SK-N-SH (cell line): ENCODE measurements at places on chromosomes 13 and 19.

- peaks cover 17% of the 10 kb centered on the region; the same call in 1 of the 2 replicates for H3K4me1 ChIP-seq
- no peak overlapping the region for H3K4me3 ChIP-seq
- H3K27me3 ChIP-seq: no peaks in the 10 kb centered on the region
- peak; percentile 78 for DNase-seq
- H3K36me3 ChIP-seq: no peaks in the 10 kb centered on the region
Measured at GRCh38 chr19:2255112-2255845, 938 bp downstream of the JSRP1 start.

- no peaks in the 10 kb centered on the region for H3K27me3 ChIP-seq
- peaks cover 76% of the 10 kb centered on the region; the same call in 1 of the 2 replicates for H3K36me3 ChIP-seq
- H3K4me1 ChIP-seq: no peaks in the 10 kb centered on the region
- H3K27ac ChIP-seq: no peak overlapping the region
- DNase-seq: peak; percentile 49
Measured at GRCh38 chr19:15112385-15112784, 5.2 kb downstream of the SYDE1 start.

GRCh38 chr19:41703602-41704293, 4.7 kb upstream of the CEACAM5 start:
- no peak overlapping the region for H3K4me3 ChIP-seq
- H3K4me1 ChIP-seq: peaks cover 16% of the 10 kb centered on the region; the same call in 1 of the 2 replicates
- H3K27ac ChIP-seq: no peak overlapping the region
- peaks cover 11% of the 10 kb centered on the region for H3K27me3 ChIP-seq
- H3K36me3 ChIP-seq: no peaks in the 10 kb centered on the region

DNA sequence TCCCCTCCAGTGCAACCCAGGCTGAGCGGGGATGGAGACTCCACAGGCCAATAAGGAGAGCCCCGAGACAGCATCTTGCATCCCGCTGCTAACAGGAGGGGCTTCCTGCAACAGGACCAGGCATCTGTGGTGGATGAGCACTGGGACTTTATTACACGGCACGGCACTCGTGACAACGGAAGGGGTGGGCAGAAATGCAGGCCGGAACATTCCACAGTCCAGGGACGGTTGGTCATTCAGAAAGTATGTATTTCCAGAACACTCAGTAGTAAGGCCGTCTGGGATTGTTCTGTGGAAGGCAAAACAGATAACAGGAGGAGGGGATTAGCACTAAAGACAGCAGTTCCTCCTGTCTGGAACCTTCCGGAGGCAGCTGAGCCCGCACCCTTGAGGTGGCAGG, 3.3 kb upstream of the TM6SF2 start:
- H3K4me3 ChIP-seq: no peak overlapping the region
- peaks cover 20% of the 10 kb centered on the region; the same call in 1 of the 2 replicates for H3K4me1 ChIP-seq
- H3K27ac ChIP-seq: no peak overlapping the region
- no peaks in the 10 kb centered on the region for H3K27me3 ChIP-seq
- no peaks in the 10 kb centered on the region for H3K36me3 ChIP-seq

GRCh38 chr19:2043961-2044708, 6.9 kb downstream of the MKNK2 start:
- no peak for DNase-seq
- H3K4me1 ChIP-seq: peaks cover 62% of the 10 kb centered on the region; the same call in 1 of the 2 replicates
- H3K36me3 ChIP-seq: peaks cover 7% of the 10 kb centered on the region
- no peak overlapping the region for H3K27ac ChIP-seq
- no peak overlapping the region for H3K4me3 ChIP-seq

GRCh38 chr13:23655321-23655720, 85.1 kb downstream of the TNFRSF19 start:
- no peaks in the 10 kb centered on the region for H3K4me1 ChIP-seq
- no peaks in the 10 kb centered on the region for H3K36me3 ChIP-seq
- no peaks in the 10 kb centered on the region for H3K27me3 ChIP-seq

GRCh38 chr13:20387006-20387405, 138.7 kb downstream of the CRYL1 start:
- no peak for DNase-seq
- H3K4me3 ChIP-seq: no peak overlapping the region
- no peaks in the 10 kb centered on the region for H3K4me1 ChIP-seq
- H3K27ac ChIP-seq: no peak overlapping the region
- H3K36me3 ChIP-seq: no peaks in the 10 kb centered on the region

- peaks cover 5% of the 10 kb centered on the region; the same call in 1 of the 2 replicates for H3K4me1 ChIP-seq
- H3K4me3 ChIP-seq: no peak overlapping the region
- peaks cover 27% of the 10 kb centered on the region for H3K36me3 ChIP-seq
- DNase-seq: no peak
- H3K27me3 ChIP-seq: no peaks in the 10 kb centered on the region
- no peak overlapping the region for H3K27ac ChIP-seq
Measured at GRCh38 chr13:110454227-110454859, 107.2 kb downstream of the RAB20 start.

GRCh38 chr19:57105976-57106721, 13.6 kb upstream of the USP29 start:
- no peaks in the 10 kb centered on the region for H3K27me3 ChIP-seq
- DNase-seq: no peak
- H3K36me3 ChIP-seq: no peaks in the 10 kb centered on the region
- H3K27ac ChIP-seq: no peak overlapping the region

- H3K4me3 ChIP-seq: no peak overlapping the region
- no peaks in the 10 kb centered on the region for H3K27me3 ChIP-seq
- DNase-seq: no peak
- H3K27ac ChIP-seq: no peak overlapping the region
- no peaks in the 10 kb centered on the region for H3K36me3 ChIP-seq
Measured at GRCh38 chr13:98992355-98992754, 14.5 kb upstream of the DOCK9 start.

DNA sequence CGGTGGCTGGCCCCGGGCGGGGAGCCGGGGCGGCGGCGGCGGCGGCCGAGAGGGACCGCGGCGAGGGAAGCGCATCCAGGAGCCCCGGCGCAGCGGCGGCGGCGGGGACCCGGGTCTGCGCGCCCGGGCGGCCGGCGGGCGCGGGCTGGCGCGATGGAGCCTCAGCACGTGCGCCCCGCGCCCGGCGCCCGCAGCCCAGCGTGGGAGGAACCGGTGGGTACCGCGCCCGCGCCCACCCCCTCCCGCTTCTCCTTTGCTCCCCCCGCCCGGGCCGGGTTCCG, 7.8 kb upstream of the DGKH start:
- H3K4me3 ChIP-seq: peak overlapping the region; percentile 93
- DNase-seq: no peak
- H3K27ac ChIP-seq: peak overlapping the region; percentile 68

DNA sequence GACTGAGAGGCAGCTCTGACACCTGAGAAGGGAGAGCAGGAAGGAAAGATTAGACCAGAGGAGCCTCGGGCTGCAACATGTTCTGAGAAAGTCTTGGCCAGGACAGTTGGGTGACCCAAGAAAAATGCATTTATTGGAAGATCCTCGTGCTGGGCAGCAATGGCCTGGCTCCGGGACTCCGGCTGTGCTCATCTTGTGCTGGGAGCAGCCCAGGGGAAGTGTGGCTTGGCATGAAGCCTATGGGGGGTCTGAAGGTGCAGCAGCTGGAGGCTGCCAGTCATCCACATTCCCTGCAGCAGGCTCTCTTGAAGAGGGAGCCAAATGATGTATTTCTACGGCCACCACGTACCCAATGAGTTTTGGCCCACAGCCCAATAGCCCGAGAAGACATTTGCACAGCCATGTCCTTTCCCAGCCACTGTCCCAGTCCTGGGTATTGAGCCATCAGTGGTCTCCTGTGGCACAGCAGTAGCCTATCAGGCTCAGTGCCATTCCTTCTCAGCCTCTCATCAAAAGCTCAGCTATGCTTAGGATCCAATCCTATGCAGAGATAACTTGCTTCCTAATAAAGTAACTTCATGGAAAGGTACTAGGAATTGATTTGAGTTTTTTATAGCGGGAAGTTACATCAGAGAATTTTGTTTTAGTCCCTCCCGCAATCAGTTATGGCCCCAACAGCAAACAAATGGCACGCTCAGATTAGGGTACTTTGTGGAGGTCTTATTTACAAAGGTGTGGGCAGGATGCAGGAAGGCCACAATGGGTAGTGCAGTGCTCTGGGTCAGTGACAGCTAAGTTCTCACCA, 76.0 kb upstream of the MEDAG start:
- no peak overlapping the region for H3K4me3 ChIP-seq
- DNase-seq: no peak
- peaks cover 17% of the 10 kb centered on the region; the same call in 1 of the 2 replicates for H3K4me1 ChIP-seq
- peak overlapping the region; percentile 52 for H3K27ac ChIP-seq
- H3K36me3 ChIP-seq: no peaks in the 10 kb centered on the region

- no peak overlapping the region for H3K4me3 ChIP-seq
- H3K4me1 ChIP-seq: no peaks in the 10 kb centered on the region
- H3K27ac ChIP-seq: no peak overlapping the region
- no peak for DNase-seq
Measured at GRCh38 chr19:11210656-11210928, 13.2 kb upstream of the KANK2 start.

GRCh38 chr13:112768795-112769481, 79.1 kb downstream of the ATP11A start:
- peaks cover 10% of the 10 kb centered on the region; the same call in 1 of the 2 replicates for H3K4me1 ChIP-seq
- no peak for DNase-seq
- H3K27me3 ChIP-seq: no peaks in the 10 kb centered on the region

DNA sequence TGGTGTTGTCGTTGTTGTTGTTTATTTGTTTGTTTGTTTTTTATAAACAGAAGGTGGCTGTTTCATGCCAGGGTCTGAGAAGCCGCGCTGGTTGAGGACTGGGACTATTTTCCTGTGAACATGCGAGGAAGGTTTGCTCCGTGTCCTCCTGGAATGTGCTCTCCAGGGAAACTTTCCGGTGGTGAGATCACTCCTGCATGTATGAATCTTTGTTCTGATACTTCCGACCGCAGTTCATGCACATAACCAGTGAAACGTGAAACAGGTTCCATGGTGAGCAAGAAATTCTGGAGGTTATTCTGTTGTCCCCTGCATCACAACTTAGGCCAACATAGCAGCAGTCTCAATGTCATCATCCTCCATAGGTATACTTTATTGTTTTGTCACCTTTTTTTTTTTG, 187.6 kb upstream of the ARGLU1 start:
- no peaks in the 10 kb centered on the region for H3K27me3 ChIP-seq
- no peak overlapping the region for H3K27ac ChIP-seq
- H3K4me3 ChIP-seq: no peak overlapping the region
- no peaks in the 10 kb centered on the region for H3K36me3 ChIP-seq
- no peak for DNase-seq

- H3K27me3 ChIP-seq: peaks cover 9% of the 10 kb centered on the region
- DNase-seq: peak; percentile 75
- no peaks in the 10 kb centered on the region for H3K4me1 ChIP-seq
- no peak overlapping the region for H3K4me3 ChIP-seq
Measured at GRCh38 chr19:47032171-47032811, 12.7 kb downstream of the NPAS1 start.

DNA sequence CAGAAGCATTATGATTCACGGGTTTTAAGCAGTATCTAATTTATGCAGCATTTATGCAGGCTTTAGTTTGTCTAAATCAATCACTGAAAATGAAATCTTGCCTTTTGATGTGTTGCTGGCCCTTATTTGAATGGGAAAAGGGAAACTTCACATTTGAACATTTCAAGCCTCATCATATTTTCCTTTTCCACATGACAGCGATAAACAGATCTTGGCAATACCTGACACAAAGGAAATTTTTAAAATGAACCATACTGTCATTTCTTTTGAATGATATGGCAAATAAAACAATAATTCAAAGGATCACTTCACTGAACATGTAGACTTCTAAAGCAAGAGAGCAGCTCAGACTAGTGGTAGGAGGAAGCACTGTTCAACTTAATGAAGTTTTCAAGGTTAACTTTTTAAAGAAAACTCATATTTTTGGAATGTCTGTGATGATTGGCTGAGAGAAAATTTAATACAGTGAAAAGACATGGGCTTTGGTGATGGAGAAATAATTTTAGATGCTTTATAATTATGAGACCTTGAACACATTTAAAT, 198.1 kb downstream of the OXGR1 start:
- H3K27me3 ChIP-seq: no peaks in the 10 kb centered on the region
- DNase-seq: no peak
- no peak overlapping the region for H3K4me3 ChIP-seq
- H3K4me1 ChIP-seq: no peaks in the 10 kb centered on the region

DNA sequence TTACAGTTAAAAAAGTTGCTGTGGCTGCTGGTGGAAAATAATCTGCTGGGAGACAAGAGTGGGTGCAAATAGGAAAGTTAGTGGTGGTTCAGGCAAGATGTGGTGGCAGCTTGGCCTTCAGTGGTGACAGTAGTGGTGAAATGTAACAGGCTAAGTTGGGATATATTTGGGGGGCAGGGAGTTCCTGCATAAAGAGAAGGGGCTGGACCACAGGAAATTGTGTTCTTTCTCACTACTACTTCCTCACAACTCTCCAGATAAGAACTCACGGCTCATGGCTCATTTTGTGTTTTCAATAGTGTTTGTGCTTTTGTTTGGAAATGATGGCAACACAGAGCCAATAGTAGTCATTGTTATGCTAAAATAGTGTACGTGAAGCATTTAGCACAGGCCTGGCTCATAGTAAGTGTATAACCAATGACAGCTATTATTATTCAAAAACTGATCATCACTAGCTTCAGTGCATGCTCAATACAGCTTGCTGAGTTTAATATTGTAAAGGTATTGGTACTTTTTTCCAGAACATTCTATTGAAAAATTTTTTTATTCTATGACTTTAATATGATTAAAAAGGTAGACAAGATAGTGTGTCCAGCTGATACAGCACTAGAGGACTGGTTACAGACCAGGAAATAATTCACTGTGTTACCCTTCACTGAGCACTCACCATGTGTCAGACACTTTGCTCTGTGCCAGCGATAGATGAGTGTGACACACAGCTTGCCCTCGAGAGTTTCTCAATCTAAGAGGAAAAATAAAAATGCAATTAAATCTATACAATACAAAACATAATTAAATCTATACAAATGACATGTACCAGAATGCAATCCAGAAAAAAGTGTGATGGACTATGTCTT, 209.8 kb downstream of the POU4F1 start:
- H3K27ac ChIP-seq: no peak overlapping the region
- no peaks in the 10 kb centered on the region for H3K27me3 ChIP-seq
- DNase-seq: no peak
- no peaks in the 10 kb centered on the region for H3K36me3 ChIP-seq

DNA sequence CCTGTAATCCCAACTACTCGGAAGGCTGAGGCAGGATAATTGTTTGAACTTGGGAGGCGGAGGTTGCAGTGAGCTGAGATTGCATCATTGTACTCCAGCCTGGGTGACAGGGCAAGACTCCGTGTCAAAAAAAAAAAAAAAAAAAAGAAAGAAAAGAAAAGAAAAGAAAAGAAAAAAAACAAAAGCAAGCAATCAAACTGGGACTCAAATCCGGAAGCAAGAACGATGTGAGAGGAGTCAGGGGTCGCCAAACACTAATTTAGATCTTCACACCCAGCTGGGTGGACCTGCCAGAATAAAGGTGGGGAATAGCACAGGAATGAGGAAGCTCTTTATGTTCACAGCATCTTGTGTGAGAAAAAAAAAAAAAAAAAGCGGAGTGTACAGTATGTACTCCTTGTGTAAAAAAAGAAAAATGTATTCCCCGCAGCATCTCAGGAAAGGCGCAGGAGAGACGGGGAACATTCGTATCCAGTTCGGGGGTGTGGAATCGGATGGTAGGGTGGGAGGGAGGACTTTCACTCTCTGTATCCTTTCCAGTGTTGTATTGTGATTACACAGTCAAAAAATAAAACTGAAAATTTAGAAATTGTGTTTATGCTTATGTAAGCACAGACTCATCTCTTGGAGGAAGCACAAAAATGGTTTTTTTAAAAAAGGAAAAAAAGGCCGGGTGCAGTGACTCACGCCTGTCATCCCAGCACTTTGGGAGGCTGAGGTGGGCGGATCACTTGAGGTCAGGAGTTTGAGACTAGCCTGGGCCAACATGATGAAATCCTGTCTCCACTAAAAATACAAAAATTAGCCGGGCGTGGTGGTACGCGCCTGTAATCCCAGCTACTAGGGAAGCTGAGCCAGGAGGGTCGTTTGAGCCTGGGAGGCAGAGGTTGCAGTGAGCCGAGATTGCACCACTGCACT, 7.6 kb downstream of the DNAJB1 start:
- no peak for DNase-seq
- H3K36me3 ChIP-seq: peaks cover 14% of the 10 kb centered on the region; the same call in 1 of the 2 replicates
- H3K27me3 ChIP-seq: no peaks in the 10 kb centered on the region
